ENCODE measurements at places on chromosomes 3 and 15. TPM values are rescaled to one million over a fixed set of nuclear protein-coding genes. Genes with fewer than 3 reads are reported as not detected.

The FOXL2 gene
- not detected for total RNA-seq

The CEMIP gene
- total RNA-seq = 0.05 TPM

The FRMD4B gene
- total RNA-seq = 16.6 TPM

The RIOX2 gene
- total RNA-seq = 61.5 TPM

The GOLGA6L9 gene
- total RNA-seq = 2.7 TPM

The PLCL2 gene
- 15.1 TPM for total RNA-seq

The PARP15 gene
- total RNA-seq = 17.6 TPM

The DUOXA1 gene
- total RNA-seq = not detected

The EDEM1 gene
- total RNA-seq = 194 TPM

The EIF5A2 gene
- total RNA-seq = 8.9 TPM

The PRTG gene
- not detected for total RNA-seq
